Stimulated activated CD4-positive, alpha-beta T cell treated with anti-CD3 and anti-CD28 coated beads, Interleukin-15, amount 100 ng/mL, for 1 hour (primary cell): ENCODE measurements at places on chromosomes 6 and 20.

GRCh38 chr6:22019857-22020256 is 277.0 kb downstream of the PRL start:
- no peak for DNase-seq

GRCh38 chr6:49890988-49891387 is 24.7 kb upstream of the CRISP1 start:
- DNase-seq = no peak

DNA sequence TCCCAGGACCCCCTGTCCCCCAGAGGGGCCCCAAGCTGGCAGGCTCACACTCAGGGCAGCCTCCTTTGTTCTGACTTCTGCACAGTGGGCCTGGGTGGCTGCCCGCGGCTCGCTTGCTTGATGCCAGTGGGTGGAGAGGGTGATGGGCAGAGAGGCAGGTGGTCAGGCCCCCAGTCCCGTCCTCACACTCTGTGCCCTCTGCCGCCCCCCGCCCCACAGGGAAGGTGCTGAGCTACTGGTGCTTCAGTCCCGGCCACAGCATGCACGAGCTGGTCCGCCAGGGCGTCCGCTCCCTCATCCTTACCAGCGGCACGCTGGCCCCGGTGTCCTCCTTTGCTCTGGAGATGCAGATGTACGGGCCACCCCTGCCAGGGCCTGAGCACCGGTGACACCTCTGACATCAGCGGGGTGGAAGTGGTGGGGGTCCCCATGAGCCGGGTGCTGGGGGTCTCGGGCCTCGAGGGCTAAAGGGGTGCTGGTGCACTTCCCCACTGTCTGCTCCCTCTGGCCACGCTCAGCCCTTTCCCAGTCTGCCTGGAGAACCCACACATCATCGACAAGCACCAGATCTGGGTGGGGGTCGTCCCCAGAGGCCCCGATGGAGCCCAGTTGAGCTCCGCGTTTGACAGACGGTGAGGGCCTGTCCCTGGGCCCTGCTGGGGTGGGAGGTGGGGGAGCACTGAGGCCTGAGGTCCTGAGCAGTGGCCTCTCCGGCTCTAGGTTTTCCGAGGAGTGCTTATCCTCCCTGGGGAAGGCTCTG is 8.9 kb upstream of the TNFRSF6B start:
- no peak for DNase-seq

- DNase-seq = no peak
Observed at GRCh38 chr20:8800089-8800488, 268.8 kb upstream of the PLCB4 start.

DNA sequence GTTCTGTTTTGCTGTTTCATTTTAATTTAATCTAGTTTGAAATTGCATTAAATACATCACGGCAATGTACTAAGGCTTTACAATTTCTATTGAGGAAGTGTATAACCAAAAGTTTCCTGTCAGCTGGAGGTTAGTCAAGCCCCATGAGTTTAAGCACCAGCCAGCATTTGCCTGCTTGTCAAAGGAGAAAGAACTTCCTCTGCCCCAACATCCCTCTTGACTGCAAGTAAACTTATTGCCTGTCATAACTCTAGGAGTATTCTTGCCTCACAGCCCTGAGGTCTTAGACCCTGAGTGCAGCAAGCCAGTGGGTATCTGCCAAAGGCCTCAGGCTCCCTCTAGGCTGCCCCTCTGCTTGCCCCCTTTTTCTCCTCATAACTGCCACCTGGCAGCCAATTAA is 106.7 kb upstream of the INSM1 start:
- no peak for DNase-seq

DNA sequence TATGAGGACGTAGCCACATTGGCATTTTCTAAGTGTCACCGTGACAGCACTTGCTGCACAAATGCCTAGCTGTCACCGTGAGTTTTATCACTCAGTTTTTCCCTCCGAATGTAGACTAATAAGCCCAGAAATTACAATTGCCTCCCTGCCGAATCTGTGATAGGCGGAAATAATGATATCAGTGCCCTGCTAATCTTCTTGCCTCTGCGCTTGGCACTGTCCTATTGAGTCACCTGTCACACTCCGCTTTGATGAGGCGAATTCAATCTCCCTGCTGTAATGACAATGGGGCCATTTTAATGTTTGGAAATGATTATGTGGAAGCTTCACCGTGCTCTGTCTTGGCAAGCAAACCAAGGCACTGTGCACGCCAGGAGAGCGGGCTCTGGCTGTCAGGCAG is 112.8 kb downstream of the LINC00237 start:
- no peak for DNase-seq

DNA sequence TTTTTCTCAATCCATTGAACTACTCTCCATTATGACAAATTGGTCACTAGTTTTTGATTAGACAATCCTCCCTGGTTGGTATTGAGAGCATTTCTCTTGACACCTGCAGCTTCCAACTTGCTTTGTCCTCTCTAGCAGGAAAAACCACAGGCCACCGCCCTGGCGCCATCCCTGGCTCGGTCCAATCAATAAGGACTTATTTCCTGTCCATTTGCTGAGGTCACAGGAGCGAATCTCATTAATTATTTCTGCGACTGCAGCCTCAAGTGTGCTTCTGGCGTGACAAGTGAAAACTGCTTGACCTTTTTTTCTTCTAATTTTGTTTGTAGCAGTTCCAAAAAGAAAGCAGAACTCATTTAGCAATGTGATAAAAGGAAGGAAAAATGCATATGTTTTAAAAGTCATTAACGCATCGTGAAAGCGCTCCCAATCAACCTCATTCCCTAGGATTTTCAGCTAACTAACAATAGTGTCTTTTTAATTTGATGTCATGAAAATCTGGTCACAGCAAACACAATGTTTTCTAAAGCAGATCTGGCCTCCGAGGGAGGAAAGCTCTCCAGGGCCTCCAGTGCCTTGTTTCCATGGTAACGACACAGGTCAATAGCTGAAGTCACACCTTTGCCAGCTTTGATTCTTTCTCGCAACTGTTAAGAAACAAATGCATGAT is 39.0 kb upstream of the BEND3 start:
- no peak for DNase-seq

DNA sequence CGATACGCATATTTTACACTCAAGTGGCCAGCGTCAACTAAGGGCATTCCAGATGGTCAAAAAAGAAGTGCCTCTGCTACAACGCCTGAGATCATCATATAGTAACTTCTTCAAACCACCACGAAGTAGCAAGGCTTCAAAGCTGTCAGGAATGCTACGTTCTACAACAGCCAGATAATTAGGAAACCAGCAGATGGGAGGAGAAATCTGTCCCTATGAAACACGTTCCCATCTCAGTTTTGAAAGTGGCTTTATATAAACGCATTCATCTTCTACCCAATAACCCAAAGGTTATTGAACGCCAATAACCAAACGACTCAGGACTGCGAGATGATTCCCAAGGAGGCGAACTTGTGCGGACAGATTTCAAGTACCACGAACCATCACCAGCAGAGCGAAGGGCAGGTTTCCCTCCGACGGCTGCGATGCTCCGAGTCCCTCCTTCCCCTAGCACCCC is 1.2 kb downstream of the ABHD12 start:
- DNase-seq = no peak

DNA sequence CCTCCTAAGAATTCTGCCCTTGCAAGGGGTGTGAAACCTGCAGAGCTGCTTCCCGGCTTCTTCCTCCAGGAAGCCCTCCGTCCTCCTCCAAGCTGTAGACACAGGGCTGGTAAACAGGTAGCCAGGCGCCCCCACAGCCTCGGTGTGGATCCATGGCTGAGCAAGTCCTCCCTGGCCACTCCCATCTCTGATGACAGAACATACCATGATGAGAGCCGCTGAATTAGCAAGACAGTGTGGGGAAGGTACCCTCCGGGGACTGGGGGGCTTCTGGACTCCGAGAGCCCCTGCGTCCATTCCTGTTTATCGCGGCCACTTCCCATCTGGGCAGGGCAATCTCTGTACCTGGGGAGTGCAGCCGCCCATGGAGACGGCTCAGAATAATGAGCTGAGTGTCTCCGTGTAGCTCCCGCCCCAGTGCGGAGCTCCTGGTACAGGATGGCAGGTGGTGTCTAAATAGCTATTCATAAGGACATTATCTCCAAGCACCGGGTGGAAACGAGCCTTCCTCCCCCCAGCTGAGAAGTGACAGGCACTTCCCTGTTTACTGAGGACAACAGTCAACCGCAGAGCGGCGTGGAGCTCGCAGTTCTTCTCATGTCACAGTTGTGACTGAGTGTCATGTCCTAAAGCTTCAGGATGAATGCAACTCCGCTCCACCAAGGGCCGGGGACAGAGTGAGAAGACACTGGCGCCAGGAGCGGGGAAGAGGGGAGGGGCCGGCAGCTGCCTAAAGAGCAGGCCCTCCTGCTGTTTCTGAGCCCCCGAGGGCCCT is 22.7 kb upstream of the NTSR1 start:
- DNase-seq = no peak

- no peak for DNase-seq
Observed at GRCh38 chr20:43306837-43307236, 117.1 kb upstream of the PTPRT start.

DNA sequence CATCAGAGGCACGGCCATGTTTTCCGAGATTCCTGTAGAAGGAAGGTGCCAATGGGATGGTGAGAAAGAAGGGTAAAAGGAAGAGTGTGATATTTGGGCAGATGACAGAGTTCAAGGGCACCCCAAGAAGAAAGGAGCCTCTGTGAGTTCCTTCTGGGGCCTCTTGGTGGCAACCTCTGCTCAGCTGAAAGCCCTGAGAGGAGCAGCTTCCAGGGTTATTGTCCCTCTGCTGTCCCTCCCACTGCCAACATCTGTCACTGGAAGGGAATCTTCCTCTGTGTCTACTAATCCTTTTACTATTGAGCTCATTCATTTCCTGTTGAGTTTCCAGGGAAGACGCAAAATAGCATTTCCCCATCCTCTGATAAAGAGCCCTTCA is 40.0 kb upstream of the KCNK16 start:
- DNase-seq = no peak

DNA sequence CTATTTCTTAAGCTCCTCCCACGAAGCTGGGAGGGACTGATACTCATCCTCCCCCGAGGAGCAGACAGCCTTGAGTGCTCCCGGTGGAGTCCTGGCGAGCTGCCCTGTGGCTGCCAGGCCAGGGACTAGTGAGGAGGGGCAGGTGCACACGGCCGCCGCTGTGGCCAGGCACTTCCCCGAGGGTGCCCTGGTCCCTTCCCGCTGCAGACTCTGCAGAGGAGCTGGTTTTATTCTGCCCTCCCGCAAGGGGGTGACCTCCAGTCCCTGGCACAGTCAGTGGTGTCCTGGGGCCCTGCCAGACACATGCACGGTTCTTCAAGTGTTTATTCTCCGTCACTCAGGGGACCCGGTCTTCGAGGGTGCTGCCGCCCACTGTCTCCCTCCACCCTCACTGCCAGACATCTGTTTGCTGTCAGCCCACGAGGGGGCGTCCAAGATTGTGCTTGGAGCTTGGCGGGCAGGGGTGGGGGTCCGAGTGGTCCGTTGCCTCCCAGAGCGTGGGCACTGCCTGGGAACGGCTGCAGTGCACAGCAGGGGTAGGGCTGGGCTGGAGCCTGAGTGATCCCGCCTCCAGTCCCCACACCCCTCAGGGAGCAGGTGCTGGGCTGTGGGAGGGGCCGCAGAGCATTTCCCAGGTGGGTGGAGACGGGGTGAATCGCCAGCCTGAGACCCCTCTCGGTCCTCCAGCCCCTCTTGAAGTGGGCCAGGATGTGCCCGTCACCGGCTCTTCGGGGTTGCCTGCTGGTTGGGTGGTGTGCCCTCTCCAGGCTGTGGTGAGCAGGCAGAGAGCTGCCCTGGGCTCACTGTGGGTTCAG is 3.1 kb upstream of the CABLES2 start:
- no peak for DNase-seq

- DNase-seq = no peak
Observed at GRCh38 chr20:6157345-6157744, 34.5 kb upstream of the FERMT1 start.

DNA sequence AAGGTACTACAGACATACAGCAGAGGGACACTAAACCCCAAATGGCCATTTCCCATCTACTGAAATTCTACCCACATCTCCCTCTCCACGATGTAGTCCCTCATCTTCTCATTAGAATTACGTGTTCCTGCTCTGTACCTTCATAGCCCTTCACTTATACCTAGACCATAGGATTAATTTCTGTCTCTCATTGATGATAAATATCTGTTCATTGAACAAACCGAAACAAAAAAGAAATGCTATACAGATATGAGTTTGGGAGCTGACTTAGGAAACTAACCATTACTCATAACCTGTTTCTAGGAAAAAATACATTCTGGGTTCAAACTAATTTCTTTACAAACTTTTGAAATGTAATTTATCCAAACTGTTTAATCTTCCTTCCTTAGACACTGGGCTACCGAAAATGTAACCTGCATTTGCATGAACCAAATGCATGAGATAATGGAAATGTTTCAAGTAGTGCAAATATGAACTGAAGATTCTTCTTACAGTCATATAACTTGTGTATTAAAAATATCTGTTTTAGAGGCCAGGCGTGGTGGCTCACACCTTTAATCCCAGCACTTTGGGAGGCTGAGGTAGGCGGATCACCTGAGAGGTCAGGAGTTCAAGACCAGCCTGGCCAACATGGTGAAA is 85.3 kb downstream of the GJA10 start:
- no peak for DNase-seq

DNA sequence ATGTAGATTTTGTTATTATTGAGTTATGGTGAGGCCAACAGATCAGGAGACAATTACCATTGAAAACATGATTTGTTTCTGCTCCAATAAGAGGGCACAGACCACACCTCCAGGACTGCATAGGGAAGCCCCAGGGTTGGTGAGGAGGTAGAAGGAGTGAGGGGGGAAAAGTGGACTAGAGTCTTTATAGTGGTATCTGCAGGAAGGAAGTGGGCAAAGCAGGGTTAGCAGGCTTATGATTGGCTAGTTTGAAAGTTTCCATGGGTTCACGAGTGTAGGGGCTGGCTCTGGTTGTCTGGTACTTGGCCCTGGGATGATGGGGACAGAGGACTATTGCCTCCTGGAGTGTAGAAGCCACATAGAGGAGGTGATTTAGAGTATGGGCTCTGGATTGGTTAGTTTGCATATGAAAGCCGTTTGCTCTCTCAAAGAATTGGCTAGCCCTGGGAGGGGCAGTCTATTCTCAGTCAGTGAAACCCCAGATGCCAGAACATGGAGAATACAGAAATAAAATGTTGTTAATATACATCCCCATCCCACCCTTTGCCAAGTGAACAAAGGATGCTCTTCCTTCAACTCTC is 156.6 kb downstream of the KLHL32 start:
- DNase-seq = no peak

GRCh38 chr6:55524441-55524840 is 54.6 kb downstream of the HMGCLL1 start:
- no peak for DNase-seq

GRCh38 chr6:157462956-157463742 is 82.2 kb downstream of the ZDHHC14 start:
- no peak for DNase-seq

GRCh38 chr6:3446184-3446583 is 10.7 kb downstream of the SLC22A23 start:
- no peak for DNase-seq
